ENCODE measurements at places on chromosomes 3 and 15.

GRCh38 chr3:97360804-97361203 is 403.8 kb upstream of the ARL6 start:
- no peak overlapping the region for H3K4me3 ChIP-seq
- H3K27me3 ChIP-seq: no peaks in the 10 kb centered on the region
- ATAC-seq: no peak
- H3K4me1 ChIP-seq: no peaks in the 10 kb centered on the region

- no peaks in the 10 kb centered on the region for H3K27me3 ChIP-seq
- no peak overlapping the region for H3K27ac ChIP-seq
- no peak overlapping the region for H3K4me3 ChIP-seq
- no peaks in the 10 kb centered on the region for H3K4me1 ChIP-seq
- no peaks in the 10 kb centered on the region for H3K36me3 ChIP-seq
These were observed 21.5 kb downstream of the CFAP161 start for GRCh38 chr15:81155375-81156218.

GRCh38 chr3:171658841-171659240 is 151.4 kb downstream of the PLD1 start:
- no peaks in the 10 kb centered on the region for H3K27me3 ChIP-seq
- H3K36me3 ChIP-seq: peaks cover 7% of the 10 kb centered on the region
- H3K27ac ChIP-seq: no peak overlapping the region
- ATAC-seq: no peak
- no peak overlapping the region for H3K4me3 ChIP-seq
- H3K4me1 ChIP-seq: no peaks in the 10 kb centered on the region

- ATAC-seq: no peak
- peaks cover 15% of the 10 kb centered on the region for H3K4me1 ChIP-seq
- H3K4me3 ChIP-seq: no peak overlapping the region
- no peak overlapping the region for H3K27ac ChIP-seq
- H3K27me3 ChIP-seq: no peaks in the 10 kb centered on the region
These were observed 164.8 kb upstream of the BHLHE40 start for GRCh38 chr3:4814305-4814903.

GRCh38 chr15:84833447-84834228 is 16.5 kb downstream of the ALPK3 start:
- H3K4me3 ChIP-seq: no peak overlapping the region
- H3K36me3 ChIP-seq: no peaks in the 10 kb centered on the region
- peak overlapping the region; percentile 8 for H3K27ac ChIP-seq
- peaks cover 15% of the 10 kb centered on the region for H3K27me3 ChIP-seq

DNA sequence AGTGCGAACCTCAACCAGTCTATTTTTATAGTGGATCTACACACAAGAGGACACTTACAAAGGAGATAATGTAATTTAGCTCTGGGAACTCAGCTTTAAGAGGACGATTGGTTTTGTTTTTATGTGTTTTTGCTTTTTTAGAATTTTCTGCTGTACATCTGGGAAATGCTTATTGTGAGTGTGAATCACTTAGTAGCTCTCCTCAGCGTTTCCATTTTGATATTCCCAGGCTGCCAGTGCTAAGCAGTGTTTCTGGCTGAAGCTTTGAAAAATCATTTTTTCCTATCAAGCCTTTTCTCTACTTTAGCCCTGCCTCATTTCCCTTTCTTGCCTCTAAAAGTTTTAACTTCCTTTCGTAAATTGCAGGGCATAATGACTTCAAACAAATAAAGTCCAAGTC is 117.9 kb downstream of the RBMS3 start:
- H3K36me3 ChIP-seq: no peaks in the 10 kb centered on the region
- no peak overlapping the region for H3K4me3 ChIP-seq
- no peak overlapping the region for H3K27ac ChIP-seq
- H3K27me3 ChIP-seq: no peaks in the 10 kb centered on the region
- ATAC-seq: no peak

GRCh38 chr15:81098861-81099651 is 35.0 kb upstream of the CFAP161 start:
- H3K4me1 ChIP-seq: no peaks in the 10 kb centered on the region
- no peak overlapping the region for H3K4me3 ChIP-seq
- no peaks in the 10 kb centered on the region for H3K36me3 ChIP-seq
- peaks cover 41% of the 10 kb centered on the region for H3K27me3 ChIP-seq
- ATAC-seq: no peak

DNA sequence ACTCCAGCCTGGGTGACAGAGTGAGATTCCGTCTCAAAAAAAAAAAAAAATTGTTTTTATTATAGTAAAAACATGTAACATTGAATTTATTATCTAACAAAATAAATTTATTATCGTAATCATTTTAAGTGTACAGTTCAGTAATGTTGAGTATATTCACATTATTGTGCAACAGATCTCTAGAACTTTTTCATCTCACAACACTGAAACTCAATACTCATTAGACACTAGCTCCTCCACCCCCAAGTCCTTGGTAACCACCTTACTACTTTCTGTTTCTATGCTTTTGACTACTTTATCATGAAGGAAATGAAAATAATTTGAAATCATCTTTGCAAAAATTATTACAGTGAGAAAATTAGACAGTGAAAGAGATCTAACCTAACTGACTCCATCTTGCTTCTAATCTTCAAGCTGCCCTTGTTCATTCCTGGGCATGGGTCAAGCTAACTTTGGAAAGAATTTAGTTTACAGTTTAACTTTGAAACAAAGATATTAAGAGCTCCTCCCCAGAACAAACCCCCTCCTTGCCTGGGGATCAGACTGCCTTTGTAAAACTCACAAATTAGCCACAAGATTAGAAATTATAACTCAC is 15.0 kb upstream of the FYCO1 start:
- peaks cover 4% of the 10 kb centered on the region for H3K4me1 ChIP-seq
- peak; percentile 42 for ATAC-seq
- no peaks in the 10 kb centered on the region for H3K36me3 ChIP-seq

DNA sequence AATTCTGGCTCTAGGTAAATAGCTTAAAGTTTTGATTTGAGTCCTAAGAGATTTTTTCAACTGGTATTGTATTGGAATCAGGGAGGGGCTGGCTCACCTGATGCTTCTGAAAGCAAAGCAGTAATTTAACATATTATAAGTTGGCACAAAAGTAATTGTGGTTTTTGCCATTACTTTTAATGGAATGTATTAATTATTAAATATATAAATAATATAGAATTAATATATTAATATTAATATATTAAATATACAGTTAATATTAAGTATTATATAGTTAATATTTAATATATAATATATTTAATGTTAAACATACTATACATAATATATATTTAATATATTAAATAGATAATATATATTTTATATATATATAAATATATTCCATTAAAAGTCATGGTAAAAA is 10.4 kb downstream of the RSRC1 start:
- no peaks in the 10 kb centered on the region for H3K27me3 ChIP-seq
- H3K4me1 ChIP-seq: peaks cover 9% of the 10 kb centered on the region
- H3K27ac ChIP-seq: no peak overlapping the region
- H3K4me3 ChIP-seq: no peak overlapping the region

DNA sequence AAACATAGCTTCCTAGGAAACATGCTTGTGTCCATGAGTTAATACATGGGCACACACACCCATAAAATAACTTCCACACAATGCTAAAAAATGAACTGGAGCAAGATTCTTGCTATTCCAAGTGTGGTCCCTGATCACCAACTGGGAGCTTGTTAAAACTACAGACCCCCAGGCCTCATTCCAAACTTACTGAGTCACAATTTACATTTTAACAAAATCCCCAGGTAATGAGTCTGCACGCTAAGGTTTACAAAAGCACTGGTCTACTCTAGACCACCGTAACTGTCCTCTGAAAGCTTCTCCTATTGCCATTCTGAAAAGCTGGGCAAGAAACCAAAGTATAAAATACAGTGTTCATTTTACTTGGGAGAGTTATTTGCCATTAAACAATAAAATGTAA is 45.4 kb downstream of the IGF2BP2 start:
- ATAC-seq: no peak
- H3K27me3 ChIP-seq: peaks cover 17% of the 10 kb centered on the region

DNA sequence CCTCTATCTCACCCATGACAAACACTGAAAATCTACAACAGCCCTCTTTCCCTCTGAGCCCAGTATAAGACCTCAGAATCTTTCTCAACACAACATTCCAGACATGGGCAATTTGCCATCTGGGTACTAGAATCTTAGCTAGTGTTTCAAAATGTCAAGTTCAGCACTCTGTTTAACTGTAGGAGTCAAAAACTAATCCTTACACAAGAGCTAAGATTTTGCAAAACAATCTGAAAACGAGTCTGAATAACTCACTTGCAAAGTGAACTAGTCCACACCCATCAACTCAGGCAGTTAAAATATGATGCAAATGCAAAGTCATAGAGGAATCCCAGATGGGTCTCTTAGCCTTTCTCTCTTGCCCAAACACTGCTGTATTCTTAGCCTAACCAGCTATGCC is 67.8 kb downstream of the GPR176 start:
- no peaks in the 10 kb centered on the region for H3K36me3 ChIP-seq
- H3K4me1 ChIP-seq: no peaks in the 10 kb centered on the region
- no peak overlapping the region for H3K4me3 ChIP-seq
- peaks cover 13% of the 10 kb centered on the region for H3K27me3 ChIP-seq
- ATAC-seq: no peak
- H3K27ac ChIP-seq: no peak overlapping the region

- no peak overlapping the region for H3K4me3 ChIP-seq
- peaks cover 22% of the 10 kb centered on the region for H3K27me3 ChIP-seq
- no peaks in the 10 kb centered on the region for H3K36me3 ChIP-seq
- ATAC-seq: no peak
- H3K27ac ChIP-seq: no peak overlapping the region
These were observed 34.6 kb upstream of the CMSS1 start for GRCh38 chr3:99783011-99783573.

DNA sequence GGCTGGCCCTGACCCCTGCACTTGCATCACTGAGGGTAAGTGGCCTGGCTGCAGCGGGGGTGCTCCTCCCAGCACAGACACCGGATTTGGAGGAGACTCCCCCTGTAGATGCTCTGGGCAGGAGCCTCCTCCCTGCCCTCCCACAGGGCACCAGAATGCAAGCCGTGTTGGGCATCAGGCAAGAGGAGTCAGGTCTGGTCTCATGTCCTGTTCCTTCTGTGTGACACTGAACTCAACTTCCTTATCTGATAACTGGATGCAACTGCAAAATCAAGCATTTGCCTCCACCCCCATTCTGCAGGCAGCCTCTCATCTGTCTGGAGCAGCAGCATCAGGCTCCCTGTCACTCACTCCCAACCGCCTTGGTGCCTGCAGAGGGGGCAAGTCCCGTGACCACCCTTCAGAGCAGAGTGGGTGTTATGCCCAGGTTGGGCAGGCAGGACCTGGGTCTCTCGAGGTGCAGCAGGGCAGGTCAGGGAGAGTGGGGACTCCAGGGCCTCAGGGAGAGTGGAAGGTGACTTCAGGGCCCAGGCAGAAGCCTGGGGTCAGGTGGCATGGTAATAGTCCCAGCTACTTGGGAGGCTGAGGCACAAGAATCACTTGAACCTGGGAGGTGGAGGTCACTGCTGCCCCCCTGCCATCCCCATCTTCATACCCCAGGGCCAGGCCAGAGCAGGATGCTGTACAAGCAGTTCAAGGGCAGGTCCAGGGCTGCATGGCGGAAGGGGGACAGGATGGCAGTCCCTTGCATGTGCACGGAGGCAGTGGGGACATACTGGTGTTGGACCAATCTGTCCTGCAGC is 10.5 kb upstream of the RPL29 start:
- ATAC-seq: no peak
- no peak overlapping the region for H3K27ac ChIP-seq
- H3K36me3 ChIP-seq: no peaks in the 10 kb centered on the region
- H3K4me3 ChIP-seq: no peak overlapping the region

DNA sequence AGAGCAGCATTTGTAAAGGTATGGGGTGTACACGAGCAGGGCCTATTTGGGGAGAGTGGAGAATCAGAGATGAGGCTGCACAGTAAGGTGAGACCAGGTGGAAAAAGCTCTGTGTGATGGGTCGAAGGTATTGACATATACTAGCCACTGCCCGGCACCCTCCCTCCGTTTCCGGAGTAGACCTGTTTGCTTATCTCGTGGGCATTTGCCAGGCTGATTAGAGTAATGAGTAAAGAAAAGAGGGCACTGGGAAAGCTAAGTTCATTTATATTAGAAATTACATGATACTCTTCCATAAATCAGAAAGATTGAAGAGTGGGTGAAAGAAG is 46.2 kb upstream of the ATG7 start:
- H3K27ac ChIP-seq: peak overlapping the region; percentile 31
- H3K27me3 ChIP-seq: peaks cover 5% of the 10 kb centered on the region
- H3K4me1 ChIP-seq: peaks cover 8% of the 10 kb centered on the region
- H3K4me3 ChIP-seq: peak overlapping the region; percentile 44
- H3K36me3 ChIP-seq: no peaks in the 10 kb centered on the region

- H3K4me1 ChIP-seq: no peaks in the 10 kb centered on the region
- H3K27me3 ChIP-seq: no peaks in the 10 kb centered on the region
- no peak for ATAC-seq
- no peak overlapping the region for H3K4me3 ChIP-seq
- H3K27ac ChIP-seq: no peak overlapping the region
These were observed 613.6 kb downstream of the CADM2 start for GRCh38 chr3:85572426-85572825.

- no peak for ATAC-seq
- H3K36me3 ChIP-seq: no peaks in the 10 kb centered on the region
- no peak overlapping the region for H3K27ac ChIP-seq
- H3K27me3 ChIP-seq: peaks cover 3% of the 10 kb centered on the region
These were observed 18.3 kb downstream of the ANKRD63 start for GRCh38 chr15:40264321-40265153.

DNA sequence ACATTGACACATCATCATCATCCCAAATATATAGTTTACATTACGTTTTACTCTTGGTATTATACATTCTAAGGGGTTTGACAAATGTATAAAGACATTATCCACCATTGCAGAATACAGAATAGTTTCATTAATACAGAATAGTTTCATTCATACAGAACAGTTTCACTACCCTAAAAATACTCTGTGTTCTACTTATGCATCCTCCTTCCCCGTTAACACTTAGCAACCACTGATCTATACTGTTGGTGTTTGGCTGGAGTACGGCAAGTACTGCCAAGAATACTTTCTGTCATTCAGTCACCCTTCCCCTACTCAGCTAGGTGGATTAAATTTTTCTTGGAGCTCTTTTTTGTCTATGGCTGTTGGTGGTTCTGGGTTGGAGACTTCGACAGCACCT is 33.4 kb downstream of the LEKR1 start:
- H3K4me1 ChIP-seq: no peaks in the 10 kb centered on the region
- H3K36me3 ChIP-seq: no peaks in the 10 kb centered on the region
- H3K27me3 ChIP-seq: no peaks in the 10 kb centered on the region
- no peak for ATAC-seq
- no peak overlapping the region for H3K4me3 ChIP-seq

GRCh38 chr3:196193133-196193735 is 18.0 kb downstream of the ZDHHC19 start:
- H3K36me3 ChIP-seq: no peaks in the 10 kb centered on the region
- H3K27me3 ChIP-seq: no peaks in the 10 kb centered on the region
- peak overlapping the region; percentile 99 for H3K27ac ChIP-seq
- H3K4me3 ChIP-seq: peak overlapping the region; percentile 91
- ATAC-seq: peak; percentile 6

- H3K4me3 ChIP-seq: no peak overlapping the region
- H3K27me3 ChIP-seq: no peaks in the 10 kb centered on the region
- no peaks in the 10 kb centered on the region for H3K36me3 ChIP-seq
- H3K27ac ChIP-seq: no peak overlapping the region
These were observed 201.6 kb downstream of the PDZRN3 start for GRCh38 chr3:73423116-73423515.
